ENCODE measurements at places on chromosomes 3 and 15. TPM values are rescaled to one million over a fixed set of nuclear protein-coding genes. Genes with fewer than 3 reads are reported as not detected.

Gene EMC7
- total RNA-seq, result 59.3 TPM

Gene SLC12A1
- total RNA-seq, result not detected

Gene TAGLN3
- total RNA-seq, result not detected

Gene FOXB1
- total RNA-seq, result not detected

Gene TF
- total RNA-seq, result 0.12 TPM

Gene PRTG
- total RNA-seq, result 0.87 TPM

Gene CHRNA3
- not detected for total RNA-seq

Gene SUMF1
- total RNA-seq, result 32.2 TPM

Gene SEMA3F
- total RNA-seq, result 10.4 TPM

Gene TUSC7
- total RNA-seq, result not detected

Gene TPRG1
- total RNA-seq, result 0.93 TPM

Gene KNSTRN
- 9.6 TPM for total RNA-seq

Gene SPTBN5
- under 0.01 TPM for total RNA-seq

Gene GRIP2
- total RNA-seq, result not detected
